Activated CD4-positive, alpha-beta T cell treated with anti-CD3 and anti-CD28 coated beads, Interleukin-2, amount 50 U/mL, for 4 hours (primary cell): ENCODE measurements at places on chromosomes 7 and 10.
A peak's percentile ranks its signal among the peaks of the same experiment; 100 is the strongest.

DNA sequence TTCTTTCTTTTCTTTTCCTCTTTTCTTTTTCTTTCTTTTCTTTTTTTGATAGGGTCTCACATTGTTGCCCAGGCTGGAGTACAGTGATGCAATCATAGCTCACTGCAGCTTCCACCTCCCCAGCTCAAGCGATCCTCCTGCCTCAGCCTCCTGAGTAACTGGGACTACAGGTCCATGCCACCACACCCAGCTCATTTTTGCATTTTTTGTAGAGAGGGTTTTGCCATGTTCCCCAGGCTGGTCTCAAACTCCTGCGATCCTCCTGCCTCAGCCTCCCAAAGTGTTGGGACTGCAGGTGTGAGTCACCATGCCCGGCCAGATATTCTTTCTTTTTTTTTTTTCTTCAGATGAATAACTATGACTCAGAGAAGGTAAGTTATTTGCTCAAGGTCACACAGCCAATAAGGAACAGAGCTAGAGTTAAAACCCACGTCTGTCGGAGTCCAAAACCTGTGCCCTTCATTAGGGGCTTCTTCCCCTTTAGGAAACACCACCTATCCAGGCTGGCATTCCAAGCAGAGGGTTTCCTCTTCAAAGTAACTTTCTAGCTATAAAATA is 28.1 kb upstream of the DNMBP start:
- no peak for DNase-seq

- no peak for DNase-seq
Measured at GRCh38 chr10:114151486-114151885, 22.5 kb downstream of the CCDC186 start.

GRCh38 chr7:144513334-144513733 is 109.8 kb upstream of the NOBOX start:
- no peak for DNase-seq

- DNase-seq: no peak
Measured at GRCh38 chr7:36047091-36047658, 105.9 kb upstream of the EEPD1 start.

DNA sequence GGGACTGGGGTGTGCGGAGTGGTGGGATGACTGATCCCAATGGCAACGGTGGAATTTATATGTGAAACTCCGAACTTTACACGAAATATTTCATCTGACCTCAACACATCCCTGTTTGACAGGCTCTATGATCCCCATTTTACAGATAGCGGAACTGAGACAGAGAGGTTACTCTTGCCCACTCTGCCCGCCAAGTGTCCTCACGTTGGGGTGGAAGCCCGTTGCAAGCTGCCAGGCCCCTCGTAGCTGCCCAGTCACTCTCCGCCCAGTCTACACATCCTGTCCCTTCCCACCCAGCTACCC is 397 bp upstream of the NFE2L3 start:
- DNase-seq: no peak

- DNase-seq: no peak
Measured at GRCh38 chr10:59098831-59099452, 77.5 kb upstream of the PHYHIPL start.

DNA sequence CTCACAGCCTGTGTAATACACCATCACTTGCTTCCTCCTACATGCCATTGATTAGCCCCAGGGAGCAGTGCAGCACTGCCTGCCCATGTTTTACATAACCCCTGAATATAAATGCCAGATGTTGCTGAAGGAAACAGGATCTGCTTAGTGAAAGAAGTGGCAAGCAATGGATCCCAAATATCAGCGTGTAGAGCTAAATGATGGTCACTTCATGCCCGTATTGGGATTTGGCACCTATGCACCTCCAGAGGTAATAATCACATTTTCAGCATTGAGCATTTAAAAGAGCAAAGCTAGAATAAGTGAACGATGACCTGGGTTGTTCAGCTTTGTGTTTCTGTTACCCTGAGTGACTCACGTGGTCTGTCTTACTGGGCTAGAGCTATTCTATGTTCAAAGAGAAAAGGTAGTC is at the start of gene AKR1C4:
AKR1C4 (plus strand) TSS at position 136 of the 412 bp plus-strand sequence; CDS start at position 167, 31 bp downstream.
- no peak for DNase-seq

- no peak for DNase-seq
Measured at GRCh38 chr7:157561816-157562410, 225.1 kb downstream of the DNAJB6 start.

GRCh38 chr10:22702348-22702747 is 12.0 kb downstream of the PIP4K2A start:
- DNase-seq: no peak

DNA sequence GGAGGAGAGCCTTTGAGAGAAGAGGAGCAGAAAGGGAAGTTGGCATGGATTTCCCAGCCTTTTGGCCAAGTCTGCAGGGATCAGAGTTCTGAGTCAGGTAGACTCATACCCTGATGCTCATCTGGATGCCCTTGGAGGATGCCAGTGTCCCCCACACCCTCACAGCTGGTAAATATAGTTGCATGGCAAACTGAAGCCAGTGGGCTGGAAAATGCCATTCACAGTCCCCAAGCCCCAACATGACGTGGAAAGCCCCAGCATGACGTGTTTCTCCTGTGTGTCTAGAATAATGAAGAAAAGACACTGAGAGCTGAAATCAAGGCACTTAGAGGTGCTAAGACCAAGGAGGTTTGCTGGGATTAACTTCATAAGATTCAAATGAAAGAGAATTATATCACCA is 24.8 kb upstream of the APBB1IP start:
- DNase-seq: no peak

DNA sequence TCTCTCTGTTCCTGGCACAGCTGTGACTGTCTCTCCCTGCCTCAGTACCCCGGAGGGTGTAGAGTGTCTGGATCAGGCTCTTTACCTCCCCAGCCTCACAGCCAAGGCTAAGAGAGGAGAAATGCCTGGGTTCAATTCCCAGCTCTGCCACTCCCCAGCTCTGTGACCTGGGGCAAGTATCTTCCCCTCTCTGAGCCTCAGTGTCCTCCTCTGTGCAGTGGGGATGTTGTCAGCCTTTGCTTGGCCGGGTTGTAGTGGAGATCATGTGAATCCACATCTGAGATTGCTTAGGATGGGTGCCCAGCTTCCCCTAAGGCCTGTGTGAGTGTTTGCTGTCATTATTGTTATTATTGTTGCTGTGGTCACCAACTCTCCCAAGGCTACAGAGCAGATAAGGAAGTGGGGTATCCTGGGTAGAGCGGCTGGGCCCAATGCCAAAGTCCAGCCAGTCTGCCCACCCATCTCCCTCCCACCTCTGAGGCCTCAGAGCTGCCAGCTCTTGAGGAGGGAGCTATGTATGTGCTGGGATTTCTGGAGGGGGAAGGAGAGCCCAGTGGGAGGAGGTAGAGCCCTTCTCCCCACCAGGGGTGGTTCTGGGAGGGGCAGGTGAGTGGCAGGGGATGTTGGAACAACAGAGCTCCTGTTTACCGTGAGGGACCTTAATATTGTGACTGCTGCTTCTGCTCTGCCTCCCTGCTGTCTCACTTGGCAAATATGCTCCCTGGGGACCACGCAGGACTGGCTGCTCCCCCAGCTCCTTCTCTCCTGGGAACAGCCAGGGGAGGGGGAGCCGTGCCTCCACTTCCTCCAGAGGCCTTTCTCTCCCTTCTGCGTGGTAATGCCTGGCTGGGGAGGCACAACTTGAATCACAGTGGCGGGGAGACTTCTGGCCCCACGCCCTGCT is 170.5 kb downstream of the RPS24 start:
- DNase-seq: no peak

- DNase-seq: peak; percentile 10
Measured at GRCh38 chr10:91162050-91162494, 58.4 kb upstream of the PCGF5 start.

DNA sequence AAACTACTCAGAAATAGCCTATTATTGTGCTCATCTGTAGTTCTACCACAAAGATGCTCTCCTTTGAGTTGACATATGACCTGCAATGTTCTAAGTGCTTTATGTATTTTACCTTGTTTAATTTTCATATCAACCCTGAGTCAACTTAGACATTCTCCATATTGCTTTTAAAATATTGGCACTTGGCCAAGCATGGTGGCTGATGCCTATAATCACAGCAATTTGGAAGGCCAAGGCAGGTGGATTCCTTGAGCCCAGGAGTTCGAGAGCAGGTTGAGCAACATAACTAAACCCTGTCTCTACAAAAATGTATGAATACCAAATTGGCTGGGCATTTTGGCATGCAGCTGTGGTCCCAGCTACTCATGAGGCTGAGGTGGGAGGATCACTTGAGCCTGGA is 50.6 kb downstream of the PRKG1 start:
- no peak for DNase-seq

DNA sequence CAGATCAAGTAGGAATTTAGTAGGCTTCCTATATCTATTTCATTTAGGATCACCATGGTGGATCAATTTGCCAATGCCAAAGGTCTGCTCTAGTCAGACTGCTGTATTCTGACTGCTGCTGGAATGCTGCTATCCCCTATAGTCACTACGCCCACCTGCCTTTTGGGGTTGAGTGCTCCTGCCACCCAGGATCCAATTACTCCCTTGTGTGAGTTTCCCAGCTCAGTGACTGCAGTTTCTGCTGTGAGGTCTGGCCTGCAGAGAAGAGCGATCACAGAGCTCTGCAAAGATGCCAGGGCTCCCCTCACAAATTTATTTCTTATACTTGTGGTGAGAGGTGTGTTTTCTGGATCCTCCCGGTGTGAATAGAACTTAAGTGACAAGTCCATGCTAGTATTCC is 88.1 kb upstream of the FOXI2 start:
- no peak for DNase-seq

- DNase-seq: no peak
Measured at GRCh38 chr7:156423876-156424275, 216.7 kb upstream of the RNF32 start.

DNA sequence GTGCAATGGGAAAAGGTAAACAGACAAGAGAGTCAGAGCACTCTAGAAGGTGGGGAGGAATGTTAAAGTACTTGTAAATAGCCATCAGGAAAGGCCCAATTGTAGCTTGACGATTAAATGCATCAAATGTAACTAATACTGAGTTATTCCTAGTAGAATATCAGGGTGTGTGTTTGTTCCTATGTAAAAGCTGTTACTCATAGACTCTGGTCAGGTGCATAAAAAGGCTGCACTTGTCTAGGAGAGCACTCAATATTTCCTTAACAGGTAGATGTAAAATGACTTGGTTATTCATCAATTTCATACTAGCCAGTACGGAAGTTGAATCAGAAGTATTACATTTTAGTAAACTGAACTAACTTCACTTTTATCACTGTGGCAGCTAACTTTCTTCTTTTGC is 179.7 kb upstream of the AGR3 start:
- no peak for DNase-seq

GRCh38 chr7:69738396-69738951 is 140.2 kb downstream of the AUTS2 start:
- no peak for DNase-seq
